ENCODE measurements at places on chromosomes 7 and 10. TPM values are rescaled to one million over a fixed set of nuclear protein-coding genes. Genes with fewer than 3 reads are reported as not detected.

FZD8 gene
- total RNA-seq: 9.0 TPM

KIAA1549 gene
- total RNA-seq: 1.8 TPM

- no peak for DNase-seq
Measured at GRCh38 chr10:49667991-49668390, 11.5 kb upstream of the C10orf53 start.

DNA sequence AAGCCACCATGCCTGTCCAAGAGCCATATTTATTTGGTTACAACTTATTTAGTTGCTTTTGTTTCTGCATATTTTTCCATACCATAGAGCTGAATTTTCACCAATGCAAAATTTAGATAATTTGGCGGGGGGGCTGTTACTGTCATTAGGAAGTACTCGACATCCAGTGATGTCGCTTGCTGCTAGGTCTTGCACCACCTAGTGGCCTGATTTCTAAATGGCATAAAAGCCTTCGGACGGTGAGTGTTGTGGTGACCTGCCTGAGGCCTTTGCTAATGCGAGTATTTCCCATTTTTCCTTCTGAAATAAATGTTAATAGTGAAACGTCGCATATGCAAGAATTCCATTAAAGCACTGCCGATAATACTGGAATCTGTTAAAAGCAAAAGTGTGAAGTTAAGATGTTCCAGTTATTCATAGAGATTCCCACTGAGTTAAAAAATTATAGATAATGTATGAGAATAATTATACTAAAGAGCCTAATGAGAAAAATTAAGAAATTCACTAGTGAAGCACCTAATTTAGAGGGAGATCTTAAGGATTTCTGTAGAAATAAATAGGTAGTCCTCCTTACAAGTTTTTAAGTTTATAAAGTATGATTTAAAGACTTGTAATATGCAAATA lies 86.1 kb upstream of the DNAJB6 start:
- DNase-seq: no peak

DNA sequence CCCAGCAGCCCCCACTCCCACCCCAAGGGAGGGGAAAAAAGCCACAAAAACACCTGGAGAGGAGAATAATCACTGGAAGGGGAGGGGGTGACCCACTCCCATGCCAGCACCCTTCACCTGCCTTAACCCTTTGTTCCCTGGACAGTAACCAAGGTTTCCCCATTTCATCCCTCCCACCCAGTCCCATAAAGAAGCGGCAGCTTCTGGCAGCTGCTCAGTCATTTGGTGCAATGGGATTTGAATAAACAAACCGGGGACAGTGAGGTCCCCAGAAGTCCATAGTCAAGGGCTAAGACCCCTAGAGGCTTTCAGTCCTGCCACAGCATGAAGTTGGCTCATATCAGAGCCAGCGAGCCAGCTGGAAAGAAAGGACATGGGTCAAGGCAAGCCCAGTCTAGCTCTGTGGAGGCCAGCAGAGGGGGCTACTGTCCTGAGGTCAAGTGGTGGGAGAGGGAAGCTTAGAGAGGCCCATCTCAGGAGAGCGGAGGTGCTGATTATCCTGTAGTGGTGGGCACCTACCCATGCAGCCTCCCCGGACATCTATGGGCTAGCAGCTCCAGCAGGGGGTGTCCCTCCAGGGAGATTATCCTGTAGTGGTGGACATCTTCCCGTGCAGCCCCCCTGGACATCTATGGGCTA lies 58.9 kb upstream of the LBX1 start:
- DNase-seq: no peak

- peak; percentile 90 for DNase-seq
Measured at GRCh38 chr10:42367532-42368230, 270.7 kb downstream of the ZNF33B start.

AKR1C2 gene
- total RNA-seq: 29.7 TPM

DNA sequence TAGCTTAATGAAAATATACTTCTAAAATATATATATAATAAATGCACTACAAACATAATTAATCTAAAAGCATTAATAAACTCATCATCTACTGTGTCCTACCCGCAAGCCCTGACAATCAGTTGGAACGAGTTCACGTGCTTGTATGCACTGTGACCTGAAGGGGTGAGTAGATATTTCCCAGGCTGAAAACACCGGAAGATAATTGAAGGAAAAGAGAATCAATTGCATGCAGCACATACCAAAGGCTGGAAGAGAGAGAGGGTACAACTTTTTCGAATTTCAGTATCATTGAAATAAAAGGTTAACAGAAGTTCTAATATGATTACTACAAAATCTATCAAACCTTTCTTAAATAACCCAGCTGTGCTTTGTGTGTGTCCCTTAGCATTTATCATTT lies 94.6 kb downstream of the SEMA3C start:
- DNase-seq: no peak

DNA sequence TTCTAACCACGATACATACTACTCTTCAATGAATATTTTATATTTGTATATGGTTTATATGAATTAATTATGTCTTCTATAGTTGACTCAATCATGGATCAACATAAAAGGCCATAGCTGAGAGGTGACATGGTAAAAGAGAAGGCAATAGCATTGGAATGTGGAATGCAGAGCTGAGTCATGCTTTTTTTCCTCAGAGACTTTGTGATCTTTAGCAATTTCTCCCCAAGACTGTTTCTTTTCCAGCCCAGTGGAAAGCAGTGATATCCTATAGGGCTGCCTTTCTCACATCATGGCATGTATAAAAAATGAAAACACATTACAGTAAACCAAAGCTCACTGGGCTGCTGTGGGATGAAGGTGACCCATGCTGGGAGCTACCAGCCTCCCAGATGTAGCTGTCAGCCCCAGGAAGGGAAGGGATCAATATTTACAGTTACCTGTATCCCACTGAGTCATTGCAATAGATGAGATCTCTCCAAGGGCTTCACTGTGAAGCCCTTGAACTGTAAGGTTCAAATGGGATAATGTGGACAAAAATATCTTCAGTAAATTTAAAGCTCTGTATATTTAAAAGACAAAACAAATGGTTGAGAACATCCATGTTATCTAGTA lies 30.2 kb downstream of the SLC39A12 start:
- no peak for DNase-seq

DNA sequence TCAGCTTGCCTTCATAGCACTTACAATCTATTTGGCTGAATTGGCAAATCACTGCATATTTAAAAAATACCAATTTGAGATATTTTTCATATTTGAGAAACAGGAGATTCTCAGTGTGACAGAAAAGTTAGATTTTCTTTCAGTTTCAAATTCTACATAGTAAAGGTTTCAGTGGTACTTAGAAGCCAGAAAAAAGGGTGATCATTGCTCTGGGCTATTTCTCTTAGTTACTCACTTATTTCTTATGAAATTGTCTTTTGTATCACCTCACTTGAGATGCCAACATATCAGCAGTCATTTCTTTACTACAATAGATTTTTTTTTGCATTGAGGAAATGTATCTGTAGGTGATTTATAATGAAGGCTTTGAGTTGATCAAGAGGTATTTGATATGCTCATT lies 478.2 kb downstream of the GATA3 start:
- no peak for DNase-seq

DNA sequence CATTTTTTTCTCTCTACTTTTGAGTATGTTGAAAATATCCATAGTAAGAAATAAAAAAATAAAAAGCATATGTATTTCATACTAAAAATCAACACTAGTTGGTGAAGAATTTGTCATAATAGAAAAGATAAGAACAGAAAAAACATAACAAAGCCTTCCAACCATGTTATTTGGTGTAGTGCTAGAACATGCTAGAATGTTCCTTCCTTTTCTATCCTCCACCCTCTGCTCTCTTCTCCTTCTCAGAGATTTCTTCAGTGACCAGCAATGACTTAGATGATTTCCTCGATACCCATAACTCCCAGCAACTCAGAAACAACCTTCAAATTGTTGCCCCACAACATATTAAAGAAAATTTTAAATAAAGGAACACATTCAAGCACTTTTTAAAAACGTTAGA lies 2.6 kb downstream of the ZC3HAV1 start:
- DNase-seq: no peak

DNA sequence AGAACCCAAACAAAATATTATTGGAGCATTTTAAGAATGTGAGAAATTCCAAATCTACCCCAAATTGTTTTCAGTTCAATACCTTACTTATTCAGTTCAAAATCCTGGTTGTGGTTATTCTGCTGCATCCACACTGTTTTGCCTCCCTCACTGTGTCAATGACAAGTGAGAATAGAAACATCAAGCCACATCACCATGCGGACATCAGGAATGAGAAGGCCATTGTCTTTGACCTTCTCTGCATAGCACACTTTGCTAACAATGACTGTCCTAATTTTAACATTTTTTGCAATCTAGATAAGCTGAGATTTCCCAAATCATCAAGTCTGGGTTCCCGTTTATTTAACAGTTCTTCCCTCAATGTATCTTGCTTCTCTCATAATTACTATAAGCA lies 93.7 kb downstream of the ELAPOR2 start:
- DNase-seq: no peak

- DNase-seq: no peak
Measured at GRCh38 chr7:108589874-108590273, 20.2 kb downstream of the DNAJB9 start.

FBH1 gene
- 78.1 TPM for total RNA-seq

- DNase-seq: no peak
Measured at GRCh38 chr10:125548356-125548755, 134.6 kb downstream of the TEX36 start.

GRCh38 chr7:152158801-152159587 lies 133.5 kb downstream of the GALNT11 start:
- no peak for DNase-seq

- no peak for DNase-seq
Measured at GRCh38 chr10:26479766-26480492, 41.8 kb downstream of the APBB1IP start.

ADD3 gene
- total RNA-seq: 121 TPM

- DNase-seq: peak; percentile 77
Measured at GRCh38 chr10:86958901-86959736, 720 bp downstream of the SNCG start.

- DNase-seq: no peak
Measured at GRCh38 chr7:25879799-25880198, 272.2 kb upstream of the NFE2L3 start.

GRCh38 chr10:77576444-77577032 lies 61.1 kb downstream of the KCNMA1 start:
- no peak for DNase-seq

DNA sequence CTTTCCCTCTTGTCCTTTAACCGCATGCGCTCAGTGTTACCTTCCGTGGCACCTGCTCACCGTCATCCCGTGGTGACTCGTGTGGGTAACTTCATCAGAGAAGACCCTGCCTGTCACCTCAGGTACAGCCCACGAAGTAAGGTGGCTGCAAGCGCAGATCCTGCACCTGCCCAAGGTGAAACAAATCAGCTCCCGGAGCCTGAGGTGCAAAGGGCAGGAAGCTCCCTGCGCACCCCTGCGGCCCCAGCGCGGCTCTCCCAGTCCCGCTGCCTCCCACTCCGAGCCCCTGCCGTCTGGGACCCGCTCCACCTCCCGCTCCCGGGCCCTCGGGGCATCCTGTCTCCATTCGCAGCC lies 110.9 kb upstream of the LANCL2 start:
- no peak for DNase-seq

GRCh38 chr10:84593506-84593905 lies 265.1 kb downstream of the CCSER2 start:
- DNase-seq: no peak

GRCh38 chr7:141295367-141295895 lies 221.6 kb downstream of the TMEM178B start:
- DNase-seq: no peak

ZFAND4 gene
- 11.4 TPM for total RNA-seq

DNA sequence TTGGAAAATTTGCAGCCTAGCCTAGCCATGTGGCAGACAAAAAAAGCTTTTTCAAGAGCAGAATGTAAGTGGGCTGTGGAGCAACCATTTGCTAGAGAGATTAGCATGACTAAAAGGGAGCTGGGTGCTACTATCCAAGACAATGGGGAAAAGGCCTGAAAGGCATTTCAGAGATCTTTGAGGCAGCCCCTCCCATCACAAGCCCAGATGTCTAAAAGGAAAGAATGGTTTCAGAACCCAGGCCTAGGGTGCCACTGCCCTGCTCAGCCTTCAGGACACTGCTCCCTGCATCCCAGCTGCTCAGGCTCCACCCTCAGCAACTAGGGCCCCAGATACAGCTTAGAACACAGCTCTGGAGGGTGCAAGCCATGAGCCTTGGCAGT lies 24.7 kb downstream of the PNLIPRP3 start:
- no peak for DNase-seq

- no peak for DNase-seq
Measured at GRCh38 chr7:85634951-85635350, 448.1 kb upstream of the SEMA3D start.

GPR26 gene
- not detected for total RNA-seq

- DNase-seq: peak; percentile 72
Measured at GRCh38 chr7:143487566-143487965, 9.9 kb downstream of the TAS2R41 start.

IKZF1 gene
- 3.5 TPM for total RNA-seq

GRCh38 chr10:78188446-78188845 lies 154.8 kb downstream of the RPS24 start:
- DNase-seq: no peak

- DNase-seq: peak; percentile 70
Measured at GRCh38 chr10:124534231-124534798, 72.7 kb downstream of the LHPP start.

PPP1R3C gene
- total RNA-seq: 137 TPM

DNA sequence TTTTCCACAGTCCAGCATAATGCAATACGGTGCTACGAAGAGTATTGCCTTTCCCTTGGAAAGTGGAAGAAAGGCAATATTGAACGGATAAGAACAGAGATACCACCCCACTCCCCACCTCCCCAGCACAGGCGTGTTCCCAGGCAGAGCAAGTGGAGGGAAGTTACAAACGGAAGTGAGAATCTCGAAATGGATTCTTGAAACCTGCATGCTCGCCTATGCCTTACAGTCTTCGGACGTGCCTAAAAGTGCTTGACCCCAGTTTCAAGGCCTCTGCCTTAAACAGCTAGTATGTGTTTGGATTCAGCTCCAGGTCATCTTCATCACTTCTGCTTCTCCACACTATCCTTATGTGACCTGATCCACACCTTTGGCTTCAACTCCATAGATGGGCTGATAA lies 35.0 kb upstream of the USP6NL start:
- no peak for DNase-seq

DNA sequence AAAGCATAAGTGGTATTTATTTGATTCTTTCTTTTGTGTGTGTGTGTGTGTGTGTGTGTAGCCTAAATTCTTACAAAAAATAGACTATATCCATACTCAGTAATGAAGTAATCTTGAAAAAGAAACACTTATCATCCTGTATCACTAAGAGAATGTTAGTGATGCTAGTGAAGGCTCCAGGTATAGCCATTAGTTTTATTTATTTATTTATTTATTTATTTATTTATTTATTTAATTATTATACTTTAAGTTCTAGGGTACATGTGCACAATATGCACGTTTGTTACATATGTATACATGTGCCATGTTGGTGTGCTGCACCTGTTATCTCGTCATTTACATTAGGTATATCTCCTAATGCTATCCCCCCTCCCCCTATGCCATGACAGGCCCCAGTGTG lies 436.0 kb downstream of the HTR7 start:
- DNase-seq: no peak

DNA sequence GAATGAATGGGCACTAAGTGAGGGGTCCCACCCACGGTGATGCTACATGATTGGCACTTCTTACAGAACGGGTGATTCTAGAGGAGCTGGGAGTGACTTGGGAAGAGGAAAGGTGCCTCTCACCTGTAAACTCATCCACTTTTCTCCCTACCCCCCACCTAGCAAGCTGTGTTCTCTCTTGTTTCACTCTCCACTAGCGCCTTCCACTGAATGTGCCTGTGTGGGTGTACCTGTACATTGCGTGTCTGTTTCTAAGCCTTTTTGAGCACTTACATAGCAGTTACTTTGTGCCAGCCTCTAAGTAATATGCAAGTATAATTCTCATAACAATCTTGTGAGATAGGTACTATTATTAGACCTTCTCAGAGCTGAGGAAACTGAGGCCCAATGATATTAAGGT lies 133.7 kb upstream of the AGK start:
- no peak for DNase-seq
